AG10803 (cell line): ENCODE measurements at places on chromosomes 11 and 22.
A peak's percentile ranks its signal among the peaks of the same experiment; 100 is the strongest.

- peak; percentile 35 for DNase-seq
These were observed 29.0 kb downstream of the DDX10 start for GRCh38 chr11:108693852-108694251.

DNA sequence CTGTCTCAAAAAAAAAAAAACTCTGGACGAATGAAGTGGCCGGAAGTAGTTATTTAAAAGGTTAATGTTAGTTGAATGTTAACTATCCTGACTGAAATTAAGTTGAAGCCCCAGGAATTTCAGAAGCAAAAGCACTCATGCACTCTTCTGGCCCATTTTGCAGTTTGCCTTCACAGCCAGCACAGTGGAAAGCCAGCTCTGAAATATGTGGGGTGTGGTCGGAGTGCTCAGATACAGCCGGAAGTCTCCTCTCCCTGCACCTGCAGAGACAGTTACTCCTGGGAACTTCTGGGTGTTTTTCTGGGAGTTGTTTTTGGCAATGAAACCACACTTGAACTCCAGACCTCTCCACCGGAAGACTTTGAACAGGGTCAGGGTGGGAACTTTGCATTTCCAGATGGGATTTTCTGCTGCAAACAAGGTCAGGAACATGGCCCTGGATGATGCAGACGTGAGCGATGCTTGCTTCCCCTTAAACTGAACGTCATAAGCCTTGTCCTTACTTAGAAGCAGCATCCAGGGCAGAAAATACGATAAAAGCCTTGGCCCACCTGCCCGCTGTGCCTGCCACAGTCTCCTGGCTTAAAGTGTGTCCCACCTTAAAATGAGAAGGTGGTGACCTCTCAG, 21.5 kb upstream of the CABP2 start:
- DNase-seq, result no peak

DNA sequence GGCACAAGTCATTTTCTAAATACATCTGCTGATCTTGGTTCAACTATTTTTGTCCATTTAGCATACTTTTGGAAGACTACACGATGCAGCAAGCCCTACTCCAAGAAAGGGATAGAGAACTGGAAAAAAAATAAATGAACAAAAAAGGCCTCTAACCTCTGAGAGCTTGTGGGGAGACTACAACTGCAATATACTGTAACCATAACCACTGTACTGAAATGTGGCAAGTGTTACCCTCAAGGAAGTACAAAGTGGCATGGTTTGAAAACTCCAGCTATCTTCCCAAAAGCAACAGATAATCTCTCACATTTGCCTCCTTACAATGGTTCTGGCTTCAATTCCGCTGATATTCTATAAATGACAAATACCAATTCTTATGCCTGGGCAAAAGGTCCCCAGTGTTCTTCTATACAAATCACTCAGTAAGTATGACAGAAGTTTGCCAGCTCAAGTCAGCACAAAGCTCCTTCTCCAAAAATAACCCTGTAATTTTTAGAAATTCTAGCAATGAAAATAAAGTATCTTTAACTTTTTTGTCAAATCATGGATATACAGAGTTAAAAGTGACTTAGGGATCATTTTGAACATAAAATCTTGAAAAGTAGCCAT, 22.9 kb downstream of the AMBRA1 start:
- no peak for DNase-seq

DNA sequence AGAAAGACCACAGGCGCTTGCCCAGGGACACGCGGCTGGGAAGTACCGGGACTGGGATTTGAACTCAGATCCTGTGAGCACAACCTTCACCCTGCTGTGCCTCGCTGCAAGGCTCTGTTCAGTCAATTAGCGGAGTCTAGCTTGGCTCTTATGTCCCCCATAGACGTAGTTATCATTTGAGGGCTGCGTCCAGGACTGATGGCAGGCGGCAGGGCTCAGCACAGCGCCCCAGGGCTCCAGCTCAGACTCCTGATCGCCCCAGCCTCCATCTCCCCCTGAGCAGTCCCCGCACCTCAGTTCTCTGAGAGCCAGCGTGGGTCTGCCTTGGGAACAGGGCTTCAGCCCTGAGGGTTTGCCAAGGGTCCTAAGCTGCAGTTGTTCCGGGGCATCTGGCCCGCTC, 19.8 kb downstream of the MRGPRG start:
- no peak for DNase-seq

- no peak for DNase-seq
These were observed 908 bp downstream of the LIMK2 start for GRCh38 chr22:31212783-31213629.

- no peak for DNase-seq
These were observed 628.4 kb downstream of the BRD1 start for GRCh38 chr22:49199224-49199623.

DNA sequence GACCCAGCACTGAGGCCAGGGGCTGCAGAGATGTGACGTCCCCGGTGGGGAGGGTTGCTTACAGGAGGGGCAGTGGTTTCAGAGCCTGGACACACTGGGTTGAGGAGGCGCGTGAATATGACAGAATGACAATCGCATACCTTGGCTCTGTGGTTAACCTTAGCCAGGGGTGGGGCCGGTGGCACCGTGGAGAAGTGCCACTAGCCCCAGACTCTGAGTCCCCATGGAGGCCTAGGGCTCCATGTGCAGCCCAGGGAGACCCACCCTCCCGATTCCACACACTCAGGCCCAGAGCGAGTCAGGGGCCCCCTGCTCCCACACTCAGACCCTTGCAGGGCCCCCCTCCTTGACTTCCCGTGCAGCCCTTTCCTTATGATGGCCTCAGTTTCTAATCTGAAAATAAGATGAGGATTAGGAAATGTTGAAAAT, 3.6 kb upstream of the ACR start:
- DNase-seq, result no peak
